ENCODE measurements at places on chromosomes 13 and 19.

DNA sequence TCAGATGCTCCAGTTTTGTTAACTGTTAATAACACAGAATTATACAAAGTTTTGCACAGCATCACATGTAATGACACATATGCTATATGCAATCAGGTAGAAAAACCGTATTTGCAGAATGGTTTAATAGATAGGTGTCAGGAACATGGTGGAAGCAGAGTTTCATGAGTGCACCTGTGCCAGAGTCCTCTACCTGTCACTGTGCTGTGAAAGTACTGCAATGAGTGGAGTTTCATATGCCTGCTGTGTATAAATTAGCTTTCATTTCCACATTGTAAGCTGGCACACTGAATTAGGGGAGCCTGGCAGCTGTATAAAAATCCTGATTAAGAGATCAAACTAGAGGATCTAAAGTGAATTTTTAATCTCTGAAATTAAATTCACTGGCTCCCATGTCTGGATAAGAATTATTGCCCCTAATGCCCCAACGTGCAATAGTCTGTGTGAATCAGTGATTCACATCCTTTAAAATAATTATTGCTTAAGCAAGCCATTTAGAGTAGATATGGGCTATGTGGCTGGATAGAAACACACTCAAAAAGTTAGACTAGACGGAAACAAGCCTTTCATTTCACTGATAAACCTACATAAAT is 8.5 kb upstream of the EEF1AKMT1 start:
- DNase-seq = no peak

- no peak for DNase-seq
These were observed 11.6 kb downstream of the CNFN start for GRCh38 chr19:42378225-42379215.

DNA sequence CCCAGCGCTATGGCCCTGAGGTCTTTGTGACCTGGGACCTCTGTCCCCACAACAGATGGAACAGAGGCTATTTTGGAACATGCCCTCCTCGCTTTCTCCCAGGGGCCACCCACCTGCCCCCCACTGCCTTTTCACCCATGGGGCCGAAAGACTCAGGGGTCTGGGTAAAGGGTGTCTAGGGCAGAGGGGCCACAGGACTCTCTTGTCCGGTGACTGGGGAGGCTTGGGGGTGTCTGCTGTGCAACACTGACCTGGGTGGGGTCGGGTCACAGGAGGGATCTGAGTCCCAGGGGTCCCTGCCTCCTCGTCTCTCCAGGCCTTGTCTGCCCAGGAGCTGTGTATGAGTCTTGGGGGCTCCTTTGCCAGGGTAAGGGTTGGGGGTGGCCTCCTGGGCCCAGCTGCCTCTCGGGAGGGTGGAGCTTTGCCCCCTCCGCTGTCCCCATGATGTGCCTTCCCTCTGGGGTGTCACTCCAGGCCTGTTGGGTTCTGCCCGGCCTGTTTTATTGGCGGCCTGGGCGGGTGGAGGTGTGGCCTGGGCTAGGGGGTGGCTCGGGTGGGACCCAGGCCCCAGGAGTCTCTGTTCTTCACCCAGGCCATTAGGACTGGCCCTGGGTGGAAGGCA is 2.1 kb downstream of the ARID3A start:
- DNase-seq = no peak

- DNase-seq = no peak
These were observed 2.2 kb downstream of the PALM3 start for GRCh38 chr19:14059652-14060155.

GRCh38 chr19:39362682-39363657 is 20.7 kb downstream of the SAMD4B start:
- no peak for DNase-seq

- DNase-seq = peak; percentile 99
These were observed 338 bp upstream of the UBE2M start for GRCh38 chr19:58558623-58559274.

DNA sequence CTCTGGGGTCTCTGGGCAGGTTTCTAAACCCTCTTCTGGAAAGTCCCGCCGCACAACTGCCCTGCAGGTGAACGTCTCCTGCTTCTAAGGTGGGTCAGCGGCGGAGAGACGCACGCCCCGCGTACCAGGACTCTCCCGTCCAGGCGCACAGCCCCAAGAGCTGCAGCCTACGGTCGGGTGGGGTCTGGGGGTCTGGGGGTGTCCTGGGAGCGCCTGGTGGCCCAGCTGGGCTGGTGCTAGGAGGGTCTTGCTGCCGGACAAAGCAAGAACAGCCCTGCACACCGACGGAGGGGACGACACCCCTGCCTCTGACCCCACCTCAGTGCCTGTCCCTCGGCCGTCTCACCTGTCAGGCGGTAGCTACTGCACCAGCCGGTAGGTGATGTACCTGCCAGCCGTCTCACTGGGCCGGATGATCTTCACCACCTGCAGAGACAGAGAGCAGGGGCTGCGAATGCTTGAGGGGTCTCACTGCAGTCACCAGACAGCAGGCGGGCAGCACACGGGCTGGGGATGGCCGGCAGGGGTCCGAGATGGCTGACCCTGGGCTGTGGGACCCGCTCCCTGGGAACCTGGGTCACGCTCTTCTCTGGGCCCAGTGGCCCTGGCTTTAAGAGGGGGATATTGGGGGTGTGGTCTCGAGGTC is 5.9 kb downstream of the POLR2E start:
- no peak for DNase-seq

- DNase-seq = no peak
These were observed 11.6 kb upstream of the ZNF431 start for GRCh38 chr19:21130097-21130775.

DNA sequence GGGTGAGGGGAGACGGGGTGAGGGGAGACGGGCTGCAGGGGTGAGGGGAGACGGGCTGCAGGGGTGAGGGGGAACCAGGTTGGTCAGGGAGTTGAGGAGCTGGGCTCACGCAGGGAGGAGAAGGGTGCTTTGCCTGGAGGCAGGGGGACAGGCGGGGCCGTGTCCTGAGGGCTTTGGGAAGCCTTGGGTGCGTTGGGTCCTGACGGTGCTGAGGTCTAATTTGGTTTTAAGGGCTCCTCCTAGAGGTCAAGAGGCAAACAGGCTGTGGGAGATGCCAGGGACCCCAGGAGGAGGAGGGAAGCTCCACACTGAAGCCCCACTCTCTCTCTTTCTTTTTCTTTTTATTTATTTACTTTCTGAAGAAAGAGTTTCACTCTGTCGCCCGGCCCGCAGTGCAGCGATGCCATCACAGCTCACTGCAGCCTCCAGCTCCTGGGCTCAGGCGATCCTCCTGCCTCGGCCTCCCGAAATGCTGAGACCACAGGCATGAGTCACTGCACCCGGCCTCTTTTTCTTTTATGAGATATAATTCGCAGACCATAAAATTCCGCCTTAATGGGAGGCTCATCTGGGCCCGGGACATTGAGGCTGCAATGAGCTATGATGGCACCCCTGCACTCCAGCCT is 9.3 kb upstream of the MISP start:
- no peak for DNase-seq

GRCh38 chr13:51557875-51558612 is 26.2 kb upstream of the WDFY2 start:
- DNase-seq = no peak

DNA sequence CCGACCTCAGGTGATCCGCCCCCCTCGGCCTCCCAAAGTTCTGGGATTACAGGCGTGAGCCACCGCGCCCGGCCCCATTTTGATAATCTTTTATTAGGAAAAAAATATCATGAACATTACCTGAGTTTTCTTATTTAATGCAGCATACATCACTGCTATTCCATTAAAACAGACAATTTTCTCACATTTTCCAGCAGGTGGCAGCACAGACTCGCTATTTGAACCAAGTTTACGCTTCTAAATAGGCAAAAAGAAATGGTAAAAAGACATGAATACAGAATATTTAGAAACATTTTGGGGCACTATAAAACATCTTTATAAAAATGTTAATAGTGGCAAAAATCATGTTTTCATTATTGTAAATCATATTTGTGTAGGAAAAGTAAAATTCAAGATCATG is 903.1 kb downstream of the SLITRK6 start:
- DNase-seq = no peak

GRCh38 chr13:73983109-73983508 is 151.1 kb downstream of the KLF12 start:
- no peak for DNase-seq

- DNase-seq = no peak
These were observed 46.8 kb downstream of the VAV1 start for GRCh38 chr19:6819323-6819722.

- DNase-seq = no peak
These were observed 62.4 kb upstream of the XPO4 start for GRCh38 chr13:20964904-20965303.

DNA sequence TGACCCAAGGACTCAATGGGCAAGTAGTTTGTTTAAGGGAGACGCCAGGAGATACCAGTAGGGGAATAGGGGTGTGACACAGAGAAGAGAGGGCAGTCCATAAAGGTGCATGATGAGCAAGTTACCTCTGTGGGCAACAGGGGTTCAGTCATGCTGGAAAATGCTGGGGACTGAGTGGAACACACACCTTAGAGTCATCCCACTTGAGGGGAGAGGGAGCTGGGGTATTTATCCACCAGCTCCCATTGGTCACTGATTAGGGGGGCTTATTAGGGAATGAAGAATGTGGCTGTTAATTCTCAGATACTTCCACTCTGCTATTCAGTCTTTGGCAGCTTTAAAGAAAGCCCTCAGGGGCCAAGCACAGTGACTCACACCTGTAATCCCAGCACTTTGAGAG is 67.5 kb upstream of the MRI1 start:
- no peak for DNase-seq

- no peak for DNase-seq
These were observed 315.8 kb upstream of the KLF12 start for GRCh38 chr13:74449811-74450524.

DNA sequence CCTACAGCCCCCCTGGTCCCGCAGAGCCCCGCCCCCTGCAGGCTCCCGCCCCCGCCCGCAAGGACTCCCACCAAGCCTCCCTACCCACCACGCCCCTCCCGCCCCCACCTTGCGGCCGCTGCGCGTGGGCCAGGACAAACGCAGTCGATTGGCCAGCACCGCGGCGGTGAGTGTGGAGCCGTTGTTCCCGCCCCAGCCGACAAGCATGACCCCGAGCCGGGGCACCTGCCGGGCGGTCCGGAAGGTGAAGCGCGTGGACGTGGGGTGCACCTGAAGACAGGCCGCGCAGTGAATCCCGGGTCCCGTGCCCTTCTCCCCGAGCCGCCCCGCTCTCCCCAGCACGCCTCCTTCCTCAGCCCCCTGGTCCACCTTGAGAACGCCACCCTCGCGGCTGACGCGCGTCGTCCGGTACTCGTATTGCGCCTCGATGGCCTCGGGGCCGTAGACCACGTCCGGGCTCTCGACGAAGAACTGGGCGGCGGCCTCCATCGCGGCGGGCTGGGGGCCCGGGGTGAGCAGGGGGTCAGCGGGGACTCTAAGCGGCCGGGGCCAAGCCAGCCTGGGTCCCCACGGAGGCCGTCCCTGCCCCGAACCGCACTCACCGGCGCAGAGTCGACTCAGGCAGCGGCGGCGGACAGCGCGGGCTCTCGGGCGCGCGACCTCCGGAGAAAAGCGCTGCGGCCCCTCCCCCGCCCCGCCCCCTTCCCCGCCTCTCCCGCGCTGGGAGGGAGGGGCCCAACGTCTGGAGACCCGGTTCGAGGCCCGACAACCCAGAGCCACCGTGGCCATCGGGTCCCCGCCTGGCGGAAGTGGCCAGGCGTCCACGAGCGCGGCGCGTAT is at the start of gene ISYNA1:
TSS of gene ISYNA1 (minus strand) at position 643 of the 840 bp plus-strand sequence. CDS start at position 489, 154 bp downstream.
- DNase-seq = no peak

GRCh38 chr13:35787937-35788336 is 311.4 kb upstream of the MAB21L1 start:
- DNase-seq = no peak

DNA sequence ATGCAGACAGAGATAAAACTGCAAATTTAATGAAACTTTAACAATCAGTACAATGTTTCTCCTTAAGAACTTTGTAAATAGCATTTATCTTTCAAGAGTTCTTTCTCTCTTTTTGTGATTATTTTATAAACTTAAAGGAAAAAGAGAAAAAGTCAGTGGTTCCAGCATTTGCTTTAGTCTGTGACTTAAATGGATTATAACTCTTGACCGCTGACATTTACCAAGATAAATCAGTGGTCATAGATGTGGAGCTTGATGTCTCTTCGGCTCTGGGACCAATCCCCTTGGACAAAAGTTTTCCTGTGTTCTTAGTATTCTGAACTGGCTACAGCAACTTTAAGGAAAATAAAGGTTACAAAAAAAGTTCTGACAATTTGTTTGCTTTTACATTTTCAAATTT is 162.6 kb downstream of the TM9SF2 start:
- DNase-seq = no peak

- no peak for DNase-seq
These were observed 30.6 kb downstream of the ADGRL1 start for GRCh38 chr19:14175351-14175792.

DNA sequence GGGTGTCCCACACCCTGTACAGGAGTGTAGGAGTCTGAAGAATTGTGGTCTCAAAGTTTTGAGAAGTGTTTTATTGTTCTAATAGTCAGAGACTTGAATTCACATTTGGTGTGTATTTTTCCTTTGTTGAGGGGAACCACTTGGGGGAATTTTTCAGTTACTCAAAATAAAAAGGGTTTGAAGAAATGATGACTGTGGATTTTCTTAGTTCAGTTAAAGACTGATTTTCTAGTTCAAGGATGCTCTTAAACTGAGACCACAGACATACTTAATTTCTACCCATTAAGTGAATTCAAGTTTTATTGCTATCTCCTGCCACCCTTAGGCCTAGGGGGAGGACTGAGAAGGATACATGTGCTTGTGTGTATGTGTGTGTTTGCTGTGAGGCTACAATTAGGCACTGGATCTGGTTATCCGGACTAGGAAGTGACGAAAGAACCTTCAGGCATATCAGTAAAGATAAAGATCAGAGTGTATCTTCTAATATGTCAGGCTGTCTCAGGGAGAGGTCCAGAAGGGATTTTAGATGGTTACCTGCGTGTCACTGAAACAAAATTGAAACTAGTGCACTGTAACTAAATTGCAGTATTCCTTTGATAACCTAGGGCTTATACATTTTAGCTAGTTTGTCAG is 234.9 kb upstream of the DACH1 start:
- DNase-seq = no peak

- peak; percentile 97 for DNase-seq
These were observed at the start of gene GNG7 for GRCh38 chr19:2702170-2703076. Gene GNG7, minus strand, starts transcription at chr19:2702694. Its CDS starts 182,006 bp downstream, at chr19:2520688.

DNA sequence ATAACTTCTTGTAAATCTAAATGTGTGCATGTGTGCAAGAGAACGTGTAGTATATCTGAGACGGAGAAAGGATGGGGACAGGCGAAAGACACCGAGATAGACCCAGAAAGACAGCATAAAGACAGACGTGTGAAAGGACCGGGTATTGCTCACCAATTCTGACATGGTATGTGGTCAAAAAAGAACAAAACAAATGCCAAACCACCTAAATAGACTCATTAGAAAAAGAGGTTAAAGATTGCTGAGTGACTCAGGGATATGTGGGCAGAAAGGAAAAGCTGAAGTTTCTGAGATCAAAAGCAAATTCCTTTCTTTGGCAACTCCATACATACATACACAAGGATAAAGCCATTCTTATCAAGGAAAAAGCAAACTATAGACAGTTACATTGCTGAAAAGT is 179.7 kb upstream of the TSC22D1 start:
- DNase-seq = no peak

DNA sequence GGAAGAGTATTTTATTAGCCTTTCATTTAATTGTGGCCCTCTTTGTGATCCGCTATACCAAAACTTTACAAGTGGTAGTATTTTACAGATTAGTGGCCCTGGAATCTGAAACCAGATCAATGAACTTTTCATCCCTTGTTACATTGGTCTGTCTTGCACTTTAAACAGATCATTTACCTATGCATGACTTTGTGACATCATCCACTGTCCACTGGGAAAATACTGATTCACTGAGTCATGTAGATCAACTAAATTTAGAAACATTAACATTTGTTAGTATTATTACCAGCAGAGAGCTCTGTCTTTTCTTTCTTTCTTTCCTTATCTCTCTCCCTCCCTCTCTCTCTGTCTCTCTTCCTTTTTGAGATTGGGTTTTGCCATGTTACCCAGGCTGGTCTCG is 17.5 kb downstream of the PCDH8 start:
- DNase-seq = no peak

Measured in stimulated activated CD4-positive, alpha-beta T cell treated with anti-CD3 and anti-CD28 coated beads, Interleukin-15, amount 100 ng/mL, for 1 hour (primary cell).